Smooth muscle cell of bladder (primary cell): ENCODE measurements at places on chromosomes 4 and X. TPM values are rescaled to one million over a fixed set of nuclear protein-coding genes. Genes with fewer than 3 reads are reported as not detected.

The NAP1L3 gene
- total RNA-seq, result 1.6 and 2.9 TPM in 2 replicates

The MAGEA8 gene
- total RNA-seq, result not detected in 2 replicates

The PF4V1 gene
- 51.0 and 75.8 TPM in 2 replicates for total RNA-seq

The TBC1D19 gene
- 45.3 and 50.1 TPM in 2 replicates for total RNA-seq

The TMSB15A gene
- total RNA-seq, result 0.85 and 0.92 TPM in 2 replicates

The GPRIN3 gene
- under 0.01 and 0.09 TPM in 2 replicates for total RNA-seq

The FGF16 gene
- total RNA-seq, result under 0.01 and 0.09 TPM in 2 replicates

The AWAT2 gene
- total RNA-seq, result not detected in 2 replicates

The GCNA gene
- total RNA-seq, result 1.5 and 2.0 TPM in 2 replicates

The LRBA gene
- 27.6 and 28.6 TPM in 2 replicates for total RNA-seq

The CDKL5 gene
- total RNA-seq, result 2.9 and 3.3 TPM in 2 replicates

The HSFX1 gene
- total RNA-seq, result 0.37 and 0.71 TPM in 2 replicates

The ADH1B gene
- total RNA-seq, result 81.4 and 83.2 TPM in 2 replicates

The GABRB1 gene
- total RNA-seq, result 0.18 TPM in 1 of 2 replicates, not detected in the other

The SYP gene
- total RNA-seq, result 0.14 and 0.18 TPM in 2 replicates

The HMX1 gene
- total RNA-seq, result not detected in 2 replicates
